Right renal pelvis (tissue), 4 donors: ENCODE measurements at places on chromosomes 1 and 21.

- no peak for DNase-seq
These were observed 87.5 kb upstream of the FMN2 start for GRCh38 chr1:240004086-240004749.

- DNase-seq, result no peak
These were observed 154.3 kb downstream of the PDE4B start for GRCh38 chr1:65946960-65947359.

DNA sequence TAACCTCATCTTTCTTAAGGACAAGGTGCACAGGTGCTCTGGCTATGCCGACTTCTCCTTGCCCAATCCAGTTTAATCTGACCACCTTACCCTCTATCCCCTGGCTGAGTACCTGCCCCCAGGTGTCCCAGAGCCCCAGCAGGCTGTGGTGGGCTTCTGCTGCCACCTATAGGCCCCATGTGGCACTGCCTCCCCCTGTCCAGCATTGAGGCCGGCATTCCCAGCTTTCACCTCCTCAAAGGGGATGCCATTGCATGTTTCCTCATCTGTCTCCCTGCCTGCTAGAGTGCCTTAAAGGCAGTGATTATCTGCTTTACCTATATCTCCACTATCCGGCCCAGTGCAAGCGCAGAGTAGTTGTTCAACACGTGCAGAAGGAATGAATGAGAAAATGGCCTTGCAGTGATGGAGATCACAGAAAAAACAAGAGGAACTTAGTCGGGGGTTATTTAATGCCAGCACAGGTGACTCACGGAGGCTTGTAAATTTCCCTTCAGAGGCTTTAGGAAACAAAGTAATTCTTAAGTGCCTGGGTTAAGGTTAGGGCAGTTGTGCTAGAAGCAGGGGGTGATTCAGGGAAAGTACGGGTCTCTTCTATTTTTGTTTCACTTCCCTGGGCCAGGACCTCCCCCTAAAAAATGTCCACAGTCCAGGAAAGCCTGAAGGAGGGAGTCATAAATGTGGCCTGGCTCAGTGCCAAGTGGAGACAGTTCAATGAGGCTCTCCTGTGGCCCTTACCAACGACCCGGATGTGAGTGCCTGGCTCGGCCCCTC, 131.8 kb upstream of the NGF start:
- DNase-seq, result no peak

DNA sequence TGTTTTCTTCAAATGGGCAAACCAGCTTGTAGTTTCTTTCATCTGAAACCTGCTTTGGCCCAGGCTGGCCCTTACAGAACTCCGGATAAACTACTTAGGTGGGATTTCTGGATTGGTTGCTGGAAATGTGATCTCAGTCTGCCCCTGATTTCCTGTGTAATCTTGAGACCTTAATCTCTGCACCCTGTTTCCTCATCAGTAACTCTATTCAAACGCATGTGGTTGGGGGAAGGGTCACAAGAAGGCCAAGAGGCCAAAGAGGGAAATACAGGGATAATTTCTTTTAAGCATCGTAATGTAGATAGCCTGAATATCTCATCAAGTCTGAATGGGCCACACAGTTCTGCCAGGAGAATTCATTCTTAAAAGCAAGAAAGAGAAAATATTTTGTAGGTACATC, 483.6 kb downstream of the LTN1 start:
- no peak for DNase-seq

GRCh38 chr1:8047686-8048445, 21.8 kb upstream of the ERRFI1 start:
- DNase-seq, result no peak

DNA sequence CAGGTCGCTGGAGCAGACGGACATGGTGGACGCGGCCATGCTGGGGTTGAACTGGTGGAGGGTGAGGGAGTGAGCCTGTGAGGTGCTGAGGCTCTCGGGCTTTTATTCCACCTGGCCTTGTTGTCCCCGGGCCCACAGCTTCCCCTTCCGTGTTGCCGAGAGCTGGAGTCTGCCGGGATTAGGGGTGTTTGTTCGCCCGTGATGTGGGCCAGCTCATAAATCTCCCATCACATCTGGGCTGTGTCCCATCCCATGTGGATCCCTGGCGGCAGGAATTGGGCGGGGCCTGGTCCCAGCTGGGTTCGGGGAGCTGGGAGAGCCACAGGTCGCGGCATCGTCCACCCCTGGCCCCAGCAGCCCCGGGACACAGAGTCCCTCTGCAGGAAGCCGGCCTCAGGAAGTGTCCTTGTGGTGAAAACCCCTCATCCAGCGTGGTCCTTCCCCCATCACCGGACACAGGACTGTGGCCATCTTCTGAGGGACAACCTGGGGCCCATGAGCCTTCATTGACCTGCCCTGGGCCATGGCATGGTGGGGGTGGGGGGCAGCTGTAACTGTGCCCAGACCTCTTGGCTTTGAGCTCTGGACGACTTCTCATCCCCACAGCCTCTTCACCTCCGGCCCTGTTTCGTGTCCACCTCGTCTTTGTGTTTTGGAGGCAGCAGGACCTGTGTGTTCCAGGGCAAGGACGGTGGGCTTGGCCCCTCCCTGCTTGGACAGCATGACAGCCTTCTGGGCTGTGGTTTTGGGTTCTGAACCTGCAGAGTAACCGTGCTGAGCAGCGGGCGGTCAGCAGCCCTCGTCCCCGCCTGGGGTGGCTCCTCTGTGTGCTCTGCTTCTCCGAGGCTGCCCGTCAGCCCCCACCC, at the start of gene KRTAP10-6:
Gene KRTAP10-6 (minus strand): TSS at position 60 of the 866 bp plus-strand sequence. CDS start 21 bp downstream, at position 39.
- no peak for DNase-seq

GRCh38 chr1:46489169-46489637, 433 bp upstream of the DMBX1 start:
- DNase-seq, result no peak

DNA sequence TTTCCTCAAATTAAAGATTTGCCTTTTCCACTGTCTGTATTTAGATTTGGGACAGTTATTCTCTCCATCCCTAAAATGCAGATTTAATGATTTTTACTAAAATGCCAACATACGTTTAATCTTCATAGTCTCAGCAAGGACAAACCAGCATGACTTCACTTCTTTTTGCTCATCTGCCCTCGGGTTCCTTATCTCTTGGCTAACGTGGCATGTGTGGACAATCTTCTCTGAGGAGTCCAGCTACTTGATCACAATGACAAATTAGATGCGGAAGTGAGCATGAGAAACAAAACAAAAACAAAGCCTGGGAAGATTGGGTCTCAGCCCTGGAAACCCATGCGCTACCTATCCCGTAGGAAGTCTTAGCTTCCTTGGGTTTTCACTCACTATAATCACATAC, 1.0 kb downstream of the MRAP start:
- DNase-seq, result no peak

DNA sequence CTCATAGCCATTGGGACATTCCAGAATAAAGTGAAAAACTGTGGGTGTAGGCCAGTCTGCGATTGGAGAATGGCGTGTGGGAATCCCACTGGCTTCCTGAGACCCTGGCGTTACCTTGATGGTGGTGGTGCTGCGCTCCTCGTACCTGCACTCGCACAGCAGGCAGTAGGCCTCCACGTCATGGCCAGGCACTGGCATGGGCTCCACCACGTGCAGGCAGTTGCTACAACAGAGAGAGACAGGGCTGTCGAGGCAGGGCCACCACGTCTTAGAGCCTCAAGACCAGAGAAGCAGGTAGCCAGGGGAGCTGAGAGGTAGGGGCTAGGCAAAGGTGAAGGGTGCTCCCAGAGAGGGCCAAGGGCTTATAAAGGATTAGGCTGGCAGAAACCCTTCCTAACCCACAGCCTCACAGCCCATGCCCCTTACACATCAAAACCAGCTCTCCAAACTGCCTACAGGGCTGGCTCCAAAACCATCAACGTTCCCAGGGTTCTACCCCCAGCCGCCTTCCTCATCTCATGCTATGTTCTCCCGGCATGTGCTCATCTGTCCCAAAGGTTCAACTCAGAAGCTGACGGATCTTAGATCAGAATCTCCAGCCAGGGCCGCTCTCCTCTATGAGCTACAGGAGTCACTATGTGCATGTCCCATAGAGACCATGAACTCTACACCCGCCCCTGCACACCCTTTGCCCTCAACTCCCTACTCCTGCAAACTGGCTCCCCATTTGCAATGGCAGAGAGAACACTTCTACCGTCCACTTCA, 7.5 kb downstream of the TMEM9 start:
- no peak for DNase-seq

GRCh38 chr1:30892671-30893073, 15.9 kb downstream of the SDC3 start:
- no peak for DNase-seq

- no peak for DNase-seq
These were observed 27.1 kb downstream of the PARK7 start for GRCh38 chr1:7988576-7988975.

- DNase-seq, result no peak
These were observed 28.2 kb downstream of the TCEANC2 start for GRCh38 chr1:54081306-54082270.

DNA sequence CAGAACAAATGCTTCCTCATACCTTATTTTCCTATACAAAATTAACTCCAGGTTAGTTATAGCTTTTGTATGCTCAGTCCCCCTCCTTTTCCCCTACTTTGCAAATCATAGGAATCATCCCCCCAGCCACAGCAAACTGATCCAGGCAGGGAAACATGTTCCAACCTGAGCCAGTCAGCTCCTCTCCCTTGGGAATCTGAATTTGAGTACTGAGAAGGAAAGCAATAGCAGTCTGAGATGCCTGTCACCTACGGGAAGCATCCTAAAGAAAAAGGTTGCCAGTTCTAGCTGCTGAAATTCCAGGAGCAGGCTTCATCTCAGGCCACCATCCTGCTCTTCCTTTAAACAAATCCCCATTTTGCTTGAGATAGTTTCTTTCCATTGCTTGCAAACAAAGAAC, 6.9 kb downstream of the ADSS2 start:
- DNase-seq, result no peak

DNA sequence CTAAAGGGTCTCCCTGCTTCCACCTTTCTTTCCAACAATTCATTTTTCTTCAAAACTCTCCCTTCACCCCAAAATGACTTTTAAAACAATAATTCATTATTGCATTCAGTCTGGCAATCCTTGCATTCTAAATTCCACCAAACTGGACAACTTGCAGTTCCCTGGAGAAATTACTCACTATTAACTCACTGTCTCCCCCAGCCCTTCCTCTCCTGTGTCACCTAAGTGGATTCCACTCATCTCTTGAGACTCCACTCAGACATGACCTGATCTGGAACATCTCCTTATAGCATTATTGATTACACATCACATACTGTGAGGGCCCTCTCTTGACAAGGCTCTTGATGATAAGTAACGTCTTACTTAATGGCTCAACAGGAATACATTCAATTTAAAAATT, 257.1 kb downstream of the BRINP2 start:
- no peak for DNase-seq

- no peak for DNase-seq
These were observed 7.5 kb downstream of the ELF3 start for GRCh38 chr1:202017749-202018467.

GRCh38 chr1:55447488-55447887, 232.3 kb upstream of the USP24 start:
- DNase-seq, result no peak

GRCh38 chr1:40141878-40142535, 19.2 kb upstream of the RLF start:
- no peak for DNase-seq

- no peak for DNase-seq
These were observed 279.5 kb downstream of the ZNF326 start for GRCh38 chr1:90274376-90274775.

DNA sequence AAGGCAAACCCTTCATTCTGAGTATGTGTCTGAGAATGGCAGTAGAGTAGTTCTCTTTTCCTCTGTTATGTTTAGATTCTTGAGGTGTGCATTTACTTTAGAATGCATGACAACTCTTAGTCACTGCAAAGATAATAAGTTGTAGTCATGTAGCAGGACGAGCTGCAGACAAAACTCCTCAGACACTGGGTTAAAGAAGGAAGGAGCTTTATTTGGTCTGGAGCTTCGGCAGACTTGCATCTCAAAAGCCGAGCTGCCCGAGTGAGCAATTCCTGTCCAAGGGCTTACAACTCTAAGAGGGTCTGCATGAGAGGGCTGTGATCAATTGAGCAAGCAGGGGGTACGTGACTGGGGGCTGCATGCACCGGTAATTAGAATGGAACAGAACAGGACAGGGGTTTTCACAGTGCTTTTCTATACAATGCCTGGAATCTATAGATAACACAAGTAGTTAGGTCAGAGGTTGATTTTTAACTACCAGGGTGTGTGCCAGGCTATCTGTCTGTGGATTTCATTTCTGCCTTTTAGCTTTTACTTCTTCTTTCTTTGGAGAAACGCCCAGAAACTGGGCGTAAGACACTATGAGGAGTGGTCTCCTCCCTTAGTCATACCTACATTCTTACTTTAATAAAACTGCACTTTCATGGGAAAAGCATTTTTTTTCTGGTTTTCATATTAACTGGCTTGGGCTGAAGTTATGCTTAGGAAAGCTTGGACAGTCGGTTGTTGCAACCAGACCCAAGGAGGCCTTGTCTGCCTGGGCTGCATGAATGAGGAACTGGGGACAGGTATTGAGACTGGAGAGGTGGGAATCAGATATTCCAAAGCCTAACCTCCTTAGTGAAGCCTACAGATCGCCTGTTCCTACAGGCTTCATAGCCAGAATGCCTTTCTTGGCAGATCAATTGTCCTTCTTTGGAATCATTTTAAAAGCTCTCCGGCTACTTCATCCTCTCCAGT, 115.1 kb downstream of the RHOU start:
- no peak for DNase-seq

DNA sequence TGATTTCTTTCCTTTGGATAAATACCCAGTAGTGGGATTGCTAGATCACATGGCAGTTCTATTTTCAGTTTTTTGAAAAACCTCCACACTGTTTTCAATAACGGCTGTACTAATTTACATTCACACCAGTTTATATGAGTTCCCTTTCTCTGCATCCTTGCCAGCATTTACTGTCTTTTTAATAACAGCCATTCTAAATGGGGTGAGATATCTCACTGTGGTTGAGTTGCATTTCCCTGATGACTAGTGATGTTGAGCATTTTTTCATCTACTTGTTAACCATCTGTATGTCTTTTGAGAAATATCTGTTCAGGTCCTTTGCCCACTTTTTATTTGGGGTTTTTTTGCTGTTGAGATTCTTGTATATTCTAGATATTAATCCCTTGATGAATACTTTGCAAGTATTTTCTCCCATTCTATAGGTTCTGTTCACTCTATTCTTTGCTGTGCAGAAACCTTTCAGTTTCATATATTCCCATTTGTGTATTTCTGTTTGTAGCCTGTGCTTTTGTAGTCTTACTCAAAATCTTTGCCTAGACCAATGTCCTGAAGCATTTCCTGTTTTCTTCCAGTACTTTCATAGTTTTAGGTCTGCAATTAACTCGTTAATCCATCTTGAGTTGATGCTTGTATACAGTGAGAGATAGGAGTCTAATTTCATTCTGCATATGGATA, 7.3 kb downstream of the HENMT1 start:
- DNase-seq, result no peak

DNA sequence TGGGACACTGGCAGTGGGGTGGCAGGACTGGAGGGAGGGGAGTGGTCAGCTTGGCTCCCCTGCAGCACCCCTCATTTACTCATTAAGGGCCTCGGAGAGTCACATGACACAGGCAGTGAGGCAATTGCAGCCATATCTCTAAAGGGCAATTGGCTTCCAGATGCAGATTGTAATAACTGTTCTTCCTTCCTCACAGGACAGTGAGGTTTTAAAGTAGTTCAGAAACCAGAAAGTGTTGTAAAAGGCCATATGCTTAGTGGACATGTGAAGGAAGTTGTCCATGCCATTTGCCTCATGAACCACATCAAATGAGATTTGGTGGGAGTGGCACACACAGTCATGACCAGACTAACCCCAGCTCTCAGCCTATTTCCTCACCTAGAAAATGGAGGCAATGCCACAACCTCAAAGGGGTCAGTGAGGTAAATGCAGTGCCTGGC, 11.1 kb downstream of the MTX1 start:
- DNase-seq, result no peak

GRCh38 chr1:235265900-235266299, 62.1 kb downstream of the ARID4B start:
- no peak for DNase-seq
